GM06990 (cell line): ENCODE measurements at places on chromosomes 3 and 15.
A peak's percentile ranks its signal among the peaks of the same experiment; 100 is the strongest.

DNA sequence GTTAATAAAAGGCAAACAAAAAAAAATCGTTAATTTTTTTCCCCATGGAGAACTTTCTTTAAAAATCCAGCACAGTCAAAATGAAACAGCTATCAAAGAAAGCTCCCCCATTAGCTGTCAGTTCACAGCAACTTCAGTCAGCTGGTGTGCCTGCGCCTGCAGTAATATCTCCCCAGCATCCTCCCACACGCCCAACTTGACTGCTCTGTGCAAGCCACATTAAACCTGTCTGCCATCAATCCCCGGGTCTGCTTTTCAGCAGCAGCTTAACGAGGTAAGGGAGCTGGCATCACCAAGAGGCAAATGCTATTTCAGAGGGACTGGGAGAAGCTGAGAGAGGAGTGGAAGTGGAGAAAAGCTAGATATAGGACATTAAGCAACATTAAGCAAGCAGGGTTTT is 337.5 kb downstream of the GAP43 start:
- DNase-seq: peak; percentile 20

DNA sequence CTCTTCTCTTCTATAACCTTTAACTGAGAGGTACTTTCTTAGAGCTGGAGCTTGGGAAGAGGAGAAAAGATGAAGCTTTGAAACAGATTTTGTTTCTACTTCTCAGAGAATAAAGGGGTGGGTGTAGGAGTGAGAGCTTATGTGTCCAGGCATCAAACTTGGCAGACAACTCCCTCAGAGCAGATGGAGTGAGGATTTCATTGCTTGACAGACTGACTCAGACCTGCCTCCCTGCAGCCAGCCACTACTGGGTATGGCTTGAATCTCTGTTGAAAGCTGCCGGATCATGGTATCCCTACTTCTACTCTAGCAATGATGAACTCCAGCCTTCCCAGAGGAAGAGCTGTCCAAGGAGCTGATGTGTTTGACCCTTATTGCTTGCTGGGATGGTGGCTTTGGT is 36.7 kb downstream of the SYN2 start:
- no peak for DNase-seq

GRCh38 chr3:126955004-126955790 is 27.7 kb upstream of the PLXNA1 start:
- DNase-seq: no peak

DNA sequence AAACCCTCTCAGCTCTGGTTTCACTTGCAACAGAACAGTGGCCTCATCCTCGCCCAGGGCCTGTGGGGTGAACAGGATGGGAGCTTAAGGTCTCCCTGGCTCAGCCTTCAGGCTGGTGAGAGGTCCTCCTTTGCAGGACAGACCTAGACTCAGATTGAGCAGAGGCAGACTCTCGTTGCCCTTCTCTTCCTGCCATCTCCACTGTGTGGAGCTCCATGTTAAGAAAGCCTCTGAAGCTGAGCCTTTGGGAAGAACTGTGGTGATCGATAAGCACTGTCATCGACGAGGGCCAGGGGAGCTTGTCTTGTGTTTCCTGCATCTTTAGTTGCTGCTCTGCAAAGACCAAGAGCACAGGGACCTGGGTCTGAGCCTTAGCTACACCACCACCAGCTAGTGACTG is 37.8 kb upstream of the GRIP2 start:
- DNase-seq: no peak

DNA sequence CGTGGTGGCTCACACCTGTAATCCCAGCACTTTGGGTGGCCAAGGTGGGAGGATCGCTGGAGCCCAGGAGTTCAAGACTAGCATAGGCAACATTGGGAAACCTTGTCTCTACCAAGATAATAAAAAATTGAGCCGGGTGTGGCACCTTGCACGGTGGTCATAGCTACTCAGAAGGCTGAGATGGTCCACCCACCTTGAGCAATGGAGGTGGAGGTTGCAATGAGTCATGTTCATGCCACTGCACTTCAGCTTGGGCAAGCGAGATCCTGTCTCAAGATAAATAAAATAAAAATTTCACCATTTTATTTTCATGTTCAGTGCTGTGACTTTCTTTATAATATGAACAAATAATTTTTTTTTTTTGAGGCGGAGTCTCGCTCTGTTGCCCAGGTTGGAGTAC is 12.5 kb downstream of the MAPK6 start:
- DNase-seq: no peak

- no peak for DNase-seq
Measured at GRCh38 chr15:59685737-59686297, 3.3 kb downstream of the BNIP2 start.
